Ammon's horn (tissue), 1 donor: ENCODE measurements at places on chromosomes 13 and 19.

- DNase-seq, result no peak
These were observed 31.4 kb downstream of the ELF1 start for GRCh38 chr13:40987606-40988280.

GRCh38 chr13:48902368-48902767, 73.3 kb upstream of the FNDC3A start:
- no peak for DNase-seq

DNA sequence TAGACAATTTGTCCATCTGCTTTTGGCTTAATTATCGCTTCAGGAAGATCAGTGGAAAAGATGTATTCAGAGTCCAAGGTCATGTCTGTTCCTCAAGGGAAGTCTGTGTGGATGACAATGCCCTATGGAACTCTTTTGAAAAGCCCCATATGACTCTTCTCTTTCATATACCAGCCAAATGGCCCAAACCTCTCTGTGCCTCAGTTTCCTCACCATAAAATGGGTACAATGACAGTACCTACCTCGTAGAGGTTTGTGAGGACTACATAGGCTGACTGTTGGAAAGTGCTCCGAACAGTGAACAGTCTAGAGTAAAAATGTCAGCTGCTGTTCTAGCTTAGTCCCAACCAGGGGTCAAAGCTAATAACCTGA, 104.6 kb downstream of the COL4A2 start:
- DNase-seq, result no peak

- no peak for DNase-seq
These were observed 46.9 kb downstream of the TEX29 start for GRCh38 chr13:111367340-111367739.

- no peak for DNase-seq
These were observed 84.0 kb downstream of the SUCLA2 start for GRCh38 chr13:47917022-47917574.

DNA sequence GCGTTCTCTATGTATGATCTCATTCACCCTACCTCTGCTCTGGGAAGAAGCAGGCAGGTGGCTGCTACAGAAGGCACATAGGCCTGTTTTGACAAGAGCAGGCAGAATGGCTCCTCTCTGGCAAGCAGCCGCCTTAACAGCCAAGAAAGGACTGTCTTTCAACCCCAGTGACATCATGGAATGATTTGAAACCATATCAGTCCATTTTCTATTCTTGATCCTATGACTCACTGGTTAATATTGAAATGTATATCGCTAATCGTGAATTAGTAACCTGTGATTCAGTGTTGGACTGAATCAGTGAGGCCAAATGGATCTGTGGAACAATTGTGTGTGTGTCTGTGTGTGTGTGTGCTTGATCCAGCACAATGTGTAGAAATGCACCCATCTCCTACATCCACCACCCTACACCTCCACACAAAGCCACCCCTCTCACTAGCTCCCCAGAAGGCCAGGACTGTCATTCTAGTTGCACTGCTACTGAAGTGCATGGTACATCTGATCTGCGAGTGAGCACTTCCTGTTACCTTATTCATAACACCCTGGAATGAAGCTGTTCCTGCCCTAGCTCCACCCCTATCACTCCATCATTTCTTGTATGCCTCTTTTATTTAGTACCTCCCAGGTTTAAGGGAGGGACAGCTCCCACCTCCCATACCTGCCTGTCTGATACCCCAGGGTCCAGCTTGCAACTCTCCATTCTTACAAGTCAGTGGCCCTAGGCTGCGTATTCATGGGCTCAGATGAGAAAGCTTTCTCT, 460.0 kb downstream of the FOXO1 start:
- DNase-seq, result no peak
